SJSA1 (cell line): ENCODE measurements at places on chromosomes 3 and 15. TPM values are rescaled to one million over a fixed set of nuclear protein-coding genes. Genes with fewer than 3 reads are reported as not detected.

DNA sequence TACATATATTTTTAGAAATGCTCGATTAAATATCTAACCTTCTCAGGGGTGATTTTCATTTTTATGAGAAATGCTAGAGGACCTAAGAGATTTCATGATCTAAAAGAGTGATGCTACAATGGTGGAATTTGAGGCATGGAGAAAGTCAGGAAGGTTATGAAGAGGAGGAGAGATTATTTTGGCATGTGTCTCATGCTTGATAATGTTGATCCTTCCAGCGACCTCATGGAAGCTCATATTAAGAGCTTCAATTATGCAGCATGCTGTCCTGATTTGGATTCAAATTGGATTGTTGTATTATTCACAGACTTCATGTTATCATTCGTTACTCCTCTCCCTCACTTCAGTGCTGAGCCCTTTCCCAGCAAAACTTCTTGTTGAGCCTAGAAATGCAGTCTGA, 112.5 kb downstream of the RAP2B start:
- DNase-seq, result no peak

- no peak for DNase-seq
Observed at GRCh38 chr3:129673897-129674797, 67.7 kb upstream of the PLXND1 start.

- DNase-seq, result no peak
Observed at GRCh38 chr3:81349816-81350340, 411.6 kb downstream of the GBE1 start.

DNA sequence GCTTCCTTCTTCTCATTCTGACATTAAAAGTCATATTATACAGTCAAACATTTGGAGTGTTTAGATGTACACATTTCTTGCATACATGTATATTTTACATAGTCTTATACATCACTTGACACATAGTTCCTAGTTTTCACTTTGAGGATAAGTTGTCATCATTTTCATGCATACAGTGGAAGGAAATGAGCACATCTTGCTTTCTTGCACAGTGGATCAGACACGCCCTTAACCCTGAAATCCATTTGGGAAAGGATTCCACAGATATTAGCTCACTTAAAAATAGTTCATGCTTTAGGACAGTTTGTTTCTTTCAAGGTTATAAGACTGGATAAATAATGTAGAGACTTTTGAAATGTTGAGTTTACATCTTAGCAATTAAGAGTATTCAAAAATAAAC, 148.6 kb upstream of the MME start:
- no peak for DNase-seq

GRCh38 chr3:17355591-17355990, 386.8 kb downstream of the TBC1D5 start:
- DNase-seq, result no peak

GRCh38 chr3:123412076-123412475, 36.8 kb downstream of the ADCY5 start:
- DNase-seq, result no peak

- no peak for DNase-seq
Observed at GRCh38 chr15:93164409-93164808, 75.4 kb upstream of the RGMA start.

PLSCR4 gene
- 3.7 and 7.8 TPM in 2 replicates for total RNA-seq

UCN2 gene
- 10.1 and 12.1 TPM in 2 replicates for total RNA-seq

ITIH3 gene
- total RNA-seq, result 4.0 and 8.9 TPM in 2 replicates

VIPR1 gene
- total RNA-seq, result not detected in 2 replicates

GOLGA8J gene
- total RNA-seq, result not detected in 2 replicates
